Right lobe of liver (tissue), 6 donors: ENCODE measurements at places on chromosomes 4 and X.

DNA sequence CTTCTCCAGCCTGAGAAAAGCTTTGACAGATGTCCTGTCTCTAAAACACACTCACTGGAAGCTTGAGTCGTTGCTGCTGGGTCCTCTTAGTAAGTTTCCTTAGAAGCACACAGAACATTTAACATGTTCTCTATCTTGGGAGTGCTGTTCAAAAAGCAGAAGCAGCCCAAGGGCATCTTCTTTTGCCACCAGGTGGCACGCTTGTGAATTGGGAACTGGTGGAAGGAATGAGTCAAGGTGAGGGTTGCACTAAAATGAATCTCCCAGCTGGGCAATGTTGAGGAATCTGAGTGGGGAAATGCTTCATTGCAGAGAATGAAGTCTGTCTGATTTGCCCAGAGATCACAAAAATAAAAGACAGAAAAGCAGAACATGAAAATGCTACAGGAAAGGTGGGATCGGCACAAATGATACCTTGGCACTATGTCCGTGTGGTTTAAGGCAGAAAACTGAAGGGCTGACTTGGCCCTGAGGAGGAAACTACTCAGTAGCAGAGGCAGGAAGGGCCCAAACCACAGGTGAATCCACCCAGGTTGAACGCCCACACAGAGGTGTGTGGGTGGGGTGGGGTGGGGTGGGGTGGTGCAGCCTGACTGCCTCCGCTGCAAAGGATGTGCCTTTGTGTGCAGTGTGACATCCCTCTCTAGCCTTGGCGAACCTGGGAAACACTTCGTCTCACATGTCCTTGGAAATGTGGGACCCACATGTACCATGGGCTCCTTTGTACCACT, 26.0 kb downstream of the KIT start:
- no peak for DNase-seq

- DNase-seq = no peak
These were observed 5.1 kb upstream of the RAPGEF2 start for GRCh38 chr4:159097785-159098184.

- DNase-seq = no peak
These were observed 7.2 kb downstream of the TENM3 start for GRCh38 chr4:182250446-182250845.

DNA sequence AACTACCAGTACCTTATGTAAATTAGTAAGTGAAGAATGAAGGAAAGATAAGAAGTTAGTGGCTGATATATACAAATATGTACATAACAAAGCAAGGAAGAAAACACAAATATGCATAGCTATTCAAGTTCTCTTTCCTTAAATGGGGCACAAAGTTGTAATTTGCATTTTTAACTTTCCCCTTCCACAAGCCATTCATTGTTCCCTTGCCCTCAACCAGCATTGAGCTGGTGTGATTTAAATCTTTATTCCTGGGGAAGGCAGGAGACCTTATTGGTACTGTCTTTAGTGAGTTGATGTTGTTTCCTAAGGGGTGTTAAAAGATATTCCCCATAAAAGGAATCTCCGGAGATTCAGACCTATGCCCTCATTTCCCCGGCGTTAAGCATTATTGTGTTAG, 735.3 kb downstream of the PCDH18 start:
- no peak for DNase-seq

- DNase-seq = peak; percentile 85
These were observed 61.4 kb upstream of the TRIM2 start for GRCh38 chr4:153142700-153143438.
